NCI-H2081 treated with DMSO at 0.1 percent for 48 hours (cell line): ENCODE measurements at places on chromosomes 6 and 20.

DNA sequence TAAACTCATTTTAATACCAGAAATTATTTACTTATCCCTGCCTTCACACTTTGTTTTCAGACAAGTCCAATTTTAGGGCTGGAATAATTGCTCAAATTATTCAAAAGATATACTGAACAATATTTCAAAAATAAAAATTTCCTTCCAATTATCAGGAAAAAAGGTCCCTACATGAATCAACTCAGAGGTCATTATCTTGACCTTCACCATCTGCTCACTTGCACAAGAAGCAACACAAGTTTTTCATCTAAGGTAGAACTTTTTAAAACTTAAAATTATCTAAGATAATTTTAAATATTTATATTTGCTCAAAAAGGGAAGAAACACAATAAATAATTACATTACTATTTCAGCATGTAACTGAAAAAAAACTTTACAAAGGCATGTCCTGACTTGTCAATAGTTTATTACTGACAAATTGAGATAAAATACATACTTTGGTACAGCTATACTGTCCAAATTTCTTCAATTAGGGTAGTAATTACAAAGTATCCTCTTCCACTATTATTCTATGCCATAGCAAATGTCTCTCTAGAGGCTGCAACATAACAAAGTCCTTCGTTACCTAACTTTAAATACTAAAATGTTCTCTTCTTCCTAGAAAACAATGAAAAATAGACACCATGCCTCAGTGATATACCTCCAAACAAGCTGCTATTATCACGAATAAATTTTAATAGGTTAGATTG lies 2.4 kb downstream of the CEP85L start:
- DNase-seq, result no peak

DNA sequence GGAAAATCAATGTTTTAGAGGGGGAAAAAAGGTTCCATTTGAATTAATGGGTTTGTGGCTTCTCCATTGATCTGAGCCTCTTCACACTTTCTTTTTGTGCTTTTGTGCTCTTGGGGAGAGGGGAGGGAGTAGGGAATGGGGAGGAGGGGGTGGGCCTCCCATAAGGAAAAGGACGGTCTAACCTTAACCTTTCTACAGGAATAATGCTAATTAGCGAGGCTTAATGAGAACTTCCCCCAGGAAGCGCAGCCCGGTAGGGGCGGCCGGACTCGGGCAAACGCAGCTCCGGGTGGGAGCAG lies 103.0 kb downstream of the NOL4L start:
- DNase-seq, result no peak

DNA sequence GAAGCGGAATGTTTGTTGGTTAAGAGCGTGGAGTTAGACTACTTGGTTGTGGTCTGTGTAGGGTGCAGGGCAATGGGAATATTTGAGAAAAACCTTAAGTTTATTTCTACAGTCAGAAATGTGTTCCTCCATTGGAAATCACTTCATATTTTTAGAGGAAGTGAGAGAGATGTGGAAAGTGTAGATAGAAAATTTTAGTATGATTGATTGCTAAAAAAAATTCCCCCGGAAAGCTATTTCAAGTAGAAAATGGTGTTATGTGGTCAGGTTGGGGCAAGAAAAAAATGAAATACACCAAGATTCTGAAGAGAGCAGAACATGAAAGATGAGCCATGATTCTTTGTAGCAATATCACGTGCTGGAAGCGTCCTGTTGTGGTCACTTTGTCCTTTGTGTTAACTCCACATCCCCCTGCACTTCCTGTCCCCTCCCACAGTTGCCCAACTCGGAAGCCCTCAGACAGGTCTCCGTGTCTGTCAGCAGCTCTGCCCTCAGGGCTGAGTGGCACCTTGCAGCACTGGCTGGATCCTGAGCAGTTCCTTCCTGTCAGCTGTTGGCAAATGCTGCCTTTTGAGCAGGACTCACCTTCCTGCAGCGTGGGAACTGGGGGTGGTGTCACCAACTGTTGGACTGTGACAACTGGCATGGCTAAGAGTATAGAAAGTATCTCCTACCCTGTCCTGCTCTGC lies 137.5 kb upstream of the SLC24A3 start:
- DNase-seq, result no peak

DNA sequence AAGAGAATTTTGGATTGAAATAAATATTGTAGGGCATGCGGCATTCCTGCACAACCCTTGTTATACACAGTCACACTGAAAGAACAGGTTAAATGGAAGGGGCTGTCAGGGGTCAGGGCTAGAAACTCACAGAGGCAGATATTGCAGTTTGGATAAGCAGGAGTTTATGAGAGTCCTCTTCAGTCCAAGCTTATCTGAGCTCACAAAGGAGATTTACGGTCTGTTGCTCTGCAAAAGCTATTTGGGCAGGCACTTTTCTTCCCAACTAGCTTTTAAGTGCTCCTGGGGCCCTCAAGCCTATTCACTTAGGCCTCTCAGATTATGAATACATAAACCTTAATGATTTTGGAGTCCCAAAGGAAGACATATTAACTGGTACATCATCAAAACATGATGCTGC lies 156.2 kb downstream of the SOX4 start:
- DNase-seq, result no peak

DNA sequence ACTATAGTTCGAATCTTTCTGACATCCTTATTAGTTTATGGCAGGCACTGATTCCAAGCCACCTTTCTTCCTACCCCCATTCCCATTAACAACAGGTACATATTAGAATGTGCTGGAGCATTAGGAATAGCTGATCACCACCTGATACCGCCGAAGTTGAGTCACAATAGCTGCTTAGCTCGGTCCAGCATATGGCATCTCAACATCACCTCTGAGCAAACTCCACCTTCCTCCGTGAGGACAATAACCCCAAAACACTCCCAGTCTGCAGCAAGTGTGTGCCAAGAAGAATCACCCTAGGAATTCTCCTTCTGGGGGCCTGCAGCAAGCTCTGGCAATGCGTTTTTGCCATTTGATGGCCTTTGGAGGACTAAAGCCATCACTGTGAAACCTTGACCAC lies 8.7 kb downstream of the PMEPA1 start:
- DNase-seq, result no peak

- no peak for DNase-seq
Measured at GRCh38 chr20:53786071-53786444, 192.4 kb upstream of the ZNF217 start.

GRCh38 chr20:61593516-61593915 lies 341.5 kb downstream of the CDH4 start:
- no peak for DNase-seq

- DNase-seq, result peak; percentile 55
Measured at GRCh38 chr20:11686820-11687543, 230.7 kb upstream of the BTBD3 start.

DNA sequence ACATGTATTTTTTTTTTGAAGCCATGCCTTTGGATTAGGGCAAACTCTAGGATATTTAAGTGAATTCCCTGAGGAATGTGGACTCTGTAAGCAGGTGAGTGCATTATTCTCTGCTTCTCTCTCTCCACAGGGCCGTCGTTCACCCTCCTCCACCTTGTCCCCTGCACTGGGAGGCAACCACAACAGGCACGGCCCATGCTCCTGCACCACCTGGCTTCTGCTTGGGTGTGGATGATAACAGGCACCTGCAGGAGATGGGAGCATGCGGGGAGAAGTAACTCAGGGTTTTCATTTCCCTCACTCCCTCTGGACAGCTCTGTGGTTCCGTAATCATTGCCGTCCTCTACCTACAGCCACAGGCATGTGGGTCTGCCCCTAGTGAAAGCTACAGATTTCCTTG lies 43.4 kb downstream of the HLA-C start:
- DNase-seq, result no peak

- DNase-seq, result no peak
Measured at GRCh38 chr6:136333824-136334464, 44.3 kb upstream of the BCLAF1 start.

DNA sequence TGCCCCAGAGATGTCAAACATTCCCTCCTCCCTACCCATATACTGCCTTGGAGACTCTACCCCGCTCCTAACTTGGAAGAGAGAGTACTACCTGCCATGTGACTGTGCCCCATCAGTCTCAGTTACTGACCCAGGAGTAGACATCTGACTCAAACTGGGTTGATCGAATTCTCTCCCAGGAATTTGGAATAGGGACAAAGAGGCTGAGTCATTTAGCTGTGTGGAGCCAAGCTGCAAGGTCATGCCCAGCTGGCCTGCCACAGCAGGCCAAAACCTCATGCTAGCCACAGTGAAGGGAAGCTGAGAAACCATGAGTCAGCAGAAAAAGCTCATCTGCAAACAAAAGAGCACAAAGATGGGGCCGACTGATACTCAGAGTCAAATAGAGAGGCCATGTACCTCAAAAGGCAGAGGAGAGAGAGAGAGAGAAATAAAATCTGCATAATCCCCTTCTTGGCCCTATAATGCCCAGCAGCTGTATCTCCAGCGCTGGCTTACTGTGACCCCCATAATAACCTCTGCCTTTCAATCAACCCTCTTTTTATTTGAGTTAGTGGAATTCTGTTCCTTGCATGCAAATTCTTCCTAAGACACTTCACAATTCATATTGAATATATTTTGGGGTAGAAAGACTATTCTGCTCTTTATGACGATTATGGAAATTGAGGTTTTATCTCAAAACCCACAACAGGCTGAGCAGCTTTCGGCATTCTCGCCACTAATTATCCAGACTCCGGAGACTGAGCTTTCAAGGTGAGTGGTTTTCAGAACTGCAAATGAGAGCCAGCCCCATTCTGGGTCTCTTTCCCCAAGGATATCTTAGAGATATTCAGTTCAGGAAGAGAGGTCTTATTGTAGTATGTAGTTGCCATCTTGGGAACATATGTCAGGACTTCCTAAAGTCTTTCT lies 21.4 kb upstream of the AKIRIN2 start:
- no peak for DNase-seq

GRCh38 chr6:166556863-166557322 lies 29.6 kb downstream of the RAMACL start:
- DNase-seq, result no peak

DNA sequence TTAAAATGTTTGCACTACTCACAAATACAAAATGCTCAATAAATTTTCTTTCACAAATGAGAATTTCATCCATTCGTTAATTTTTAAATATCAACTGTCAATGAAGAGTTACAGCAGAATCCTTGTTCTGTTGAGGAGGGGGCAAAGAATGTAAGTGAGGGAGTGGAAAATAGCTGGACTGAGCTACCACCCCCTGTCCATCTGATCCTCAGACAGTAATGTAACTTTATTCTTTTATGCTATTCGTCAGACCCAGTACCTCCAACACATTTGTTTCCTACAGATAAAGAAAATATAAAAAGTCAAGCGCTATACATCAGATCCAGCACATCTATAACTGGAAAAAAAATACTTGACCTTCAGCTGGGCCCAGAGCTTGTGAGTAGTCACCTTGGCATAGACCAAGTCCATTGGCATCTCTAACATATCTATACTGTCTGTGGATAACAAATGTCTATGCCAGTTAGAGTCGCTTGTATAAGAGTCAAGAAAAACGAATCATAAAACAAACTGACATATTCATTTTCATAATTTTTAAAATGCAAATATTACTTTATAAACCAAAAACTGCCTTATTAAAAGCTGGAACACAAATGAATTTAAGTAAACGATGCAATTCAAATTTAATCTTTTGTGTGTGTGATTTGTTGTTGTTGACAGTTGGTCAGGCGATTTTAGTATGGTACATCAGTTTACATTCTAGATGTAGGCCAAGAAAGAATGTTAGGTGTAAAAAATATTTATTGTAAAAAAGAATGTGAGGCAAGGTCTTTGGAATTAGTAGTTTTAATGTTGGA lies 57.2 kb upstream of the HFE start:
- DNase-seq, result no peak

GRCh38 chr6:516213-516612 lies 124.7 kb downstream of the IRF4 start:
- DNase-seq, result no peak

DNA sequence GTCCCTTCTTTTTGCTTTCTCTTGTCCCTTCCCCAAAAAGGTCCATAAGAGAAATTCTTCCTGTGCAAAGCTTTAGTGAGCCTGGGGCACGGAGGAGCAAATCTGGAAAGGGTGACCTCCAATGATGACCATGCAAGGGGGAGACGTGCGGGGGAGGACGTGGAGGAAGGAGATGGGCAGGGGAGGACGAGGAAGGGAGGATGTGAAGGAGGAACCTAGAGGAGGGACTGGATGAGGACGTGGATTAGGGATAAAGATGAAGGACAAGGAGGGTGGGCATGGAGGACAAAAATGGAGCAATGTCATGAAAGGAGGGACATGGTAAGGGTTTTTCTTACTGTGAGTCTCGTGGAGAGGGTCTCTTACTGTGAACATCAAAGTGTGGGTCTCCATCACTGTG lies 139.5 kb downstream of the ERMARD start:
- no peak for DNase-seq

- no peak for DNase-seq
Measured at GRCh38 chr6:6538261-6538660, 50.3 kb upstream of the LY86 start.

GRCh38 chr6:20492099-20492498 lies 42.2 kb upstream of the CDKAL1 start:
- no peak for DNase-seq

DNA sequence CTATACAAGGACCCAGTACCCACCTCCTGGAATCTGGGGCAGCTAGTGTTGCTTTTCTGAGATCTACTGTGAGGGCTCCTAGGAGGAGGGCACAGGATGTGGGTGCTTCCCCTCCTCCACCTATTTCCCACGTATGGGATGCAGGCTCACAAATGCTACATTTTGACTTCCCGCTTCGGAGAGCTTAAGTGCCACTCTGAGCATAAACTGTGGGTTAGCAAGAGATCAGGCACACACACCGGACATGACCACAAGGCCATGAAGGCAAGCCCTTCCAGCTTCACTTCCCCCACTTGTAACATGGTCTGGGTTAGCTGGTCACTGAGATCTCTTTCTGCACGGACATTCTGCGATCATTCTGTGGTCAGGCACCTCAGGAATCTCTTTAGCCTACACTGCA lies 15.7 kb upstream of the TGM3 start:
- no peak for DNase-seq

DNA sequence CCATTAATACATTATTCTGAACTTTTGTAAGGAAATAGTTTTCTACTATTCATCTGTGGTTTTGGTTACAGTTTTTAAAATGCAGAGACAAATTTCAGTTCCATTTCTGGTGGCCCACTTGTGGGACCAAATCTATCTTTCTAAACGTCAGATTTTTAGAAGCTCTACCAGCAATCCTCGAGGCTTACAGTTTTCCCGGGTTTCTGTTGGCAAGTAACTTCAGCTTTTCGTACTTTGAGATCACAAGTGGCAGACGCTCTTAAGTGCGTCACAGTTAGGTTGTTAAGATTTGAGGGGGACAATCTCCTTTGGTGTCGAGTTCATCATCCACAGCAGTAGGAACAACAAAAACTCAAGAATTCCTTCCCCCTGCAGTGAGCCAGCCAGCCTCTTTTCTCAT lies 60.0 kb downstream of the JARID2 start:
- DNase-seq, result no peak

- no peak for DNase-seq
Measured at GRCh38 chr6:147108259-147108910, 95.8 kb upstream of the STXBP5 start.

GRCh38 chr6:49550492-49551077 lies at the start of gene C6orf141:
Gene C6orf141 (plus strand): TSS chr6:49550668. CDS start chr6:49550793, 125 bp downstream.
- no peak for DNase-seq
